ENCODE measurements at places on chromosomes 1 and 21.

DNA sequence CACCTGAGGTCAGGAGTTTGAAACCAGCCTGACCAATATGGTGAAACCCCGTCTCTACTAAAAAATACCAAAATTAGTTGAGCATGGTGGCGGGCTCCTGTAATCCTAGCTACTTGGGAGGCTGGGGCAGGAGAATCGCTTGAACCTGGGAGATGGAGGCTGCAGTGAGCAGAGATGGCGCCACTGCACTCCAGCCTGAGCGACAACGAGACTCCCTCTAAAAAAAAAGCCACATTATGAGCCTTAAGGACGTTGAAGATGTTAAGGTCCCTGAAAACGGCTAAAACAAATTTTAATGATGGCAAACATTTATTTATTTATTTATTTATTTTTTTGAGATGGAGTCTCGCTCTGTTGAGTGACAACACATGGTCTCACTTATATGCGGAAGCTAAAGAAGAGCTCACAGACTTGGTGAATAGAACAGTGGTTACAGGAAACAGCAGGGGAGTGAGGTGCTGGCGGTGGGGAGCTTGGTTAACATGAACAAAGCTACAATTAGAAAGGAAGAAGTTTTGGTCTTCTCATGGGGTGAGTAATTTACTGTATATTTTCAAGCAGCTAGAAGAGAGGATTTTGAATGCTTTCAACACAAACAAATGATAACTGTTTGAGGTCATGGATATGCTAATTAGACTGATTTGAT, 47.1 kb downstream of the TCP10L start:
- DNase-seq = no peak

- no peak for DNase-seq
Measured at GRCh38 chr1:180264595-180264994, 34.5 kb downstream of the LHX4 start.

- DNase-seq = no peak
Measured at GRCh38 chr1:193891788-193892187, 705.4 kb upstream of the B3GALT2 start.

- no peak for DNase-seq
Measured at GRCh38 chr1:36463463-36463802, 751 bp downstream of the MRPS15 start.

GRCh38 chr1:203320591-203321272, 15.4 kb downstream of the BTG2 start:
- DNase-seq = no peak

- no peak for DNase-seq
Measured at GRCh38 chr1:105260001-105260400, 1510.3 kb downstream of the AMY1C start.

DNA sequence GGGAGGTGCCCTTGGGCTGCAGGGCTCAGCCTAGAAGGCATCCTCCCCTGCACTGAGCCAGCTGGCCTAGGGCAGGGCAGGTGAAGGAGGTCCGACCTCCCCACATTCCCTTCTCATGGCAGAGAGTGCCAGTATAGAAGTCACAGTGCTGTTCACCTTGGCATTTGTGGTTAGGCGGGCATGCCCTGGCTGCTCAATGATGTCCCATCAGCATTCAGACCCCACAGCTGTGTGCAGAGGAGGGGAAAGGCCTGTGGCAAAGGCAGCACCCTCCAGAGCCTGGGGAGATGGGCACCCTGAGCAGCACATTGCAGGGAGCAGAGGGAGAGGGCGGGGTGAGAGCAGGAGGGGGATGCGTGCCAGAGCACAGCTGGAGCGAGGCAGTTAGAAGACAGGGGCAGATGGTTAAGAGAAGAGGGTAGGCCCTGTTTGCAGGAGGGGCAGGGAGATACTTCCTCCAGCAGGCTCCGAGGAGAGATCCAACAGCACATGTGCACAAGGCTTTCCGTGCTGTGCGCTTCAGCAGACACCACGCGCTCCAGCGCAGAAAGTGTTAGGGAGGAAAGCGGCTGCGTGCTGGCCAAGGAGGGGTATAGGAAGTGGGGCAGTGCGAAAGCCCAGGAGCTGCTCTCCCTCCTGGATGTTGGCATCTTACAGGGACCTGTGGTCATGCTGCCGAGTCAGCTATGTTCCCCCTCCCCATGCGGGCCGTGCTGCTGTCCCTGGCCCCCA, 43.7 kb upstream of the COL6A1 start:
- no peak for DNase-seq

- DNase-seq = no peak
Measured at GRCh38 chr1:52153010-52153409, 11.1 kb downstream of the ZFYVE9 start.

- no peak for DNase-seq
Measured at GRCh38 chr1:33322870-33323585, 2.1 kb upstream of the A3GALT2 start.

- DNase-seq = no peak
Measured at GRCh38 chr1:204190212-204191211, 5.8 kb downstream of the KISS1 start.

DNA sequence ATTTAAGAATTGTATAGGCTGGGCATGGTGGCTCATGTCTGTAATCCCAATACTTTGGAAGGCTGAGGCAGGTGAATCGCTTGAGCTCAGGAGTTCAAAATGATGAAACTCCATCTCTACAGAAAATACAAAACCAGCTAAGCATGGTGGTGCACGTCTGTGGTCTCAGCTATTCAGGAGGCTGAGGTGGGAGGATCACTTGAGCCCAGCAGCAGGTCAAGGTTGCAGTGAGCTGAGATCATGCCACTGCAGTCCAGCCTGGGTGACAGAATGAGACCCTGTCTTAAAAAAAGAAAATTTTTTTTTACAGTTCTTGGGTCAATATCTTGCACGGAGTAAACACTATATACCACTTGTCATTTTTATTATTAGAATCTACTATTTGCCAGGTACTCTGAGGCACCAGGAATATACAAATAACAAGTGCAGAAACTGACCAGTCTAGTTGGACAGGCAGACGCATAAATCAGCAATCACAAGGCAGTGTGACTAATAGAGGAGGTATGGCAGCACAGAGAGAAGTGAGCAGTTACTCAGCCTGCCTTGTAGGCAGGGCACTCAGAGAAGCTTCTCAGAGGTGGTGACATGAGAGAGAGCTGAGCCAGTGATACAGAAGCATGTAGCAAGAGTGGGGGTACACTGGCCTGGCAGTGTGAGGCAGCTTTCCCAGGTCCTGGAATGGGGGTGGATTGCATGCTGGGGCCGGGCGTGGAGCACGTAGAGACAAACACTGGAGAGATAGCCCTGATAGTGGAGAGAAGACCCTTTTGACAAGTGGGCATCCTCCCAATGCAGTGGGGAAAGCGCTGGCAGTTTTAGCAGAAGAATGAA, 8.0 kb downstream of the PHLDA3 start:
- no peak for DNase-seq

DNA sequence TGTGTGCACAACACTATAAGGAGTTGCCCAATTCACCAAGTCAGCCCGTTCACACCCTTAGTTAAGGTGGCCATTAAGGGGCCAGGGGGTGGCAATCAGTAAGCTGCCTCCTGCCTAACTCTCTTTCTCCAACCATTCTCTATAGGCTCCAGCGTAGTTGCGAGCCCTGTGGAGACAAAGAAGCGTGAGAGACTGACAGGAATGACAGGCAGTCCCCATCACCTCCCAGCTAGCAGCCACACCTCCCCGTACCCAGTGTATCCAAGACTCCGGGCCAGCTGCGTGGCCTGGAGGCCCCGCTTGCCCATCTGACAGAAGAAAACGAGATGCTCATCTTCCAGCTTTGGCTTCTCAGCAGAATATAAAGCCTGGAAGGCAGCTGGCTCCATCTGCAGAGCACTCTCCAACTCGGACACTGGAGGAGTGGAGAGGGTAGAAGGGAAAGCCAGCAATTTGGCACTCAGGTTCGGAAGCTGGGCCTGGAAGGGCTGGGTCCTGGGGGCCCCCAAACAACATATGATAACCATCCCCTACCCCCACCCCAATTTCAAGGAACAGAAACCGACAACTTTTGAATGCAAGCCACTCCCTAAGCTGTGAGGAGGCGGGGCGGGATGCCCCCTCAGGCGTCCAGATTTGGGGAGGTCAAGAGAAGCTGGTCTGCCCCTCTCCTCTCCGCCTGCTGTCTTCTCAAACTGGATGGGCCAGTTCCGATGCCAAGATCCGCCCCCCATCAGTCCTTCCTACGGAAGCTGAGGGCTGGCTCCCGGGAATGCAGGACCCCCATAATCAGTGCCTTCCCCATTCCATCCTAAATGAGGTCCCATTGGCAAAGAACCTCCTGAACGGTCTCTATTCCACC, 872 bp downstream of the TSTD1 start:
- no peak for DNase-seq

GRCh38 chr1:32627596-32628162, 22.7 kb downstream of the ZBTB8OS start:
- DNase-seq = no peak

DNA sequence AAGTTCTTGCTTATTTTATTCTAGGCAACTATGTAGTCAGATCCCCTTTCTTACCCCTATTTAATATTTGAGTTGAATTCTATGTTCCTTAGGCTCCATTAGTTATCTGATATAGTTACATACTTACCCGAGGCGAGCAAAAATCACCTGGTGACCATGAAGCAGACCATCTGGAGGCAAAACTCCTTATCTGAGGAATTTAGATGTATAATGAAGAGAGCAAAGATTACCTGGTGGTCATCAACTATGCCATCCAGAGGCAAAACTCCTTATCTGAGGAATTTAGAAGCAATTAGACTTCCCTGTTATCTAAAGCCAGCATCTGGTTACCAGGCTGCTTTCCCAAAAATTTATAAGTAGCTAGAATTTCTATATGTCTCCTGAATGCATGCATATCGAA, 129.9 kb downstream of the PATJ start:
- no peak for DNase-seq

GRCh38 chr1:12552951-12553921, 64.8 kb downstream of the DHRS3 start:
- no peak for DNase-seq

DNA sequence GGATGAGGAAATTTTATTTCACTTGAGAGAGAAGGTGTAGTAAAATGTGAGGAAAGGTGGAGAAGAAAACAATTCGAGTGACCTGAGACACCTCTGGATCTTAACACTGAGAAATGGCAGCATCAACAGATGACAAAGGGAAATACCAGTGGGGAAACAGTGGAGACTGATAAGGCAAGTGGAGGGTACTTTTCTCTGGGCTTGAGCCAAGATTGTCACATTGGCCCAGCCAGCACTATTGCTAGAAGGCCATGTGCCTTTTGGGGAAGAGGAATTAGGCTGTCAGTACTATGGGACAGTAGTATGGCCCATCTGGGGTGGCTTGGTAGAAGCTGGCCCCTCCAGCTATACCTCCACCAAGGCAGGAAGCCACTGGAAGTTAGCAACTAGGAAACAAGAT, 8.4 kb downstream of the SYPL2 start:
- DNase-seq = no peak

DNA sequence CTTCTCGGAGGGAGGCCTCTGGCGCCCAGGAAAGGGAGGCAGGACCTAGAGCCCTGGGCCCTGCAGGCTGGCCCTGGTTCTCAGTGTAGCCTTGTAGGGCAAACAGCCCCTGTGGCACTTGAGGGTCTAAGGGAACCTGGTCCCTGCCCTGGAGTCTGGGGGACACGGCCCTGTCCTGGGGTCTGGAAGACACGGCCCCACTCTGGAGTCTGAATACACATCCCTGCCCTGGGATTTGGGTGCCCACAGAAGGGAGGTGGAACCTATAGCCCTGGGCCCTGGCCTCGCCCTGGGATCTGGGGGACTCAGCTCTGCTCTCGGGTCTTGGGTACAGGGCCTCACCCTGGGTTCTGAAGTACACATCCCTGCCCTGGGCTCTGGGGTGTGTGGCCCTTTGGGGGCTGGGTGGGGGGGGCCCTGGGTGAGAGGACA, 97.9 kb downstream of the OBSCN start:
- DNase-seq = no peak

- DNase-seq = no peak
Measured at GRCh38 chr1:205928317-205928716, 14.9 kb downstream of the SLC26A9 start.

GRCh38 chr1:217184854-217185253, 446.0 kb downstream of the GPATCH2 start:
- no peak for DNase-seq

GRCh38 chr1:156768610-156769295, 1.4 kb downstream of the PRCC start:
- no peak for DNase-seq

DNA sequence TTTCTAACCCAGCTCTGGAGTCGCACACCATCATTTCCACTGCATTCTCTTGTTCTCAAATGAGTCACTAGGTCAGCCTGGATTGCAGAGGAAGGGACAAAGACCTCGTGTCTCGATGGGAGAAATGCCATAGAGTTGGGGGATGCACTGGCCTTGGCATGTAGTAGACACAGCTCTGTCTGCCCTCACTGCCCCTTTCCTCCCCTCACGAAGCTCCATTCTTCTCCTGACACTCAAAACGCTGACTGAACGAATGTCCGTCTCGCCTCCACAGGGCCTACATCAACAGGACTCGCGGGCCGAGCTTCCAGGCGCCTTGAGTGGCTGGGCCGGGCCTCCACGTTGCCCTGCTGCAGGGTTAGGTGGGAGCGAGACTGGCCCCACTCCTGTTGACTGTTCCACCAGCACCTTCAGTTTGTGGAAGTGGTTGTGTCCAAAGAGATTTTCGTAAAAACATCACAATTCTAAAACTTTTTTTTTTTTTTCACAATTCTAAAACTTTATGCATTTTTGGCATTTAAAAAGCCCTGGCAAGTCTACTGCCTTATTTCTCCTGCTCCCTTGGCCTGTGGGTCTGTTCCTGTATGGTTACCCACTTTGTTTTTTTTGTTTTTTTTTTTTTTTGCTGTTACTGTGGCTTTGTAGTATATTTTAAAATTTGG, 18.8 kb downstream of the PKNOX1 start:
- DNase-seq = no peak

DNA sequence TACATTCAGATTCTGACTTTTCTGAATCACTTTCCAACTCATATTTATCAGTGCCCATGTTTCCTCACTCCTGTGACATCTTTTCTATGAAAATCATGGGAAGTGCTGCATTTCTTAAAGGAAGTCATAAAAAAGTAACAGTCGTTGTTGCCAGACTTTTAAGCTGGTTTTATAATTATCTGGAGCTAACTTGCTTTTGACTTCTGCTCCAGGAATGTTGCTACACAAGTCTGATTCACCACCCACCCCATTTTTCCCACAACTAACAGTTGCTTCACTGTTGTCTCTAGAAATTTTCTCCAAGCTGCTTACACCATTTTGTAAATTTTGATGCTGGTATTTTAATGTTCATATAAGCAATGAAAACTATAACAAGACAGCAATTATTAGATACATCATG, 12.2 kb downstream of the FCRLB start:
- DNase-seq = no peak

GRCh38 chr1:71464016-71464415, 383.2 kb upstream of the ZRANB2 start:
- no peak for DNase-seq

GRCh38 chr1:92940541-92940940, 20.7 kb downstream of the DIPK1A start:
- DNase-seq = no peak

GRCh38 chr1:240701412-240701811, 89.5 kb upstream of the GREM2 start:
- DNase-seq = no peak

GRCh38 chr1:60923389-60924087, 158.8 kb upstream of the NFIA start:
- no peak for DNase-seq

All from stimulated activated CD4-positive, alpha-beta T cell treated with anti-CD3 and anti-CD28 coated beads, Interleukin-12 subunit alpha, Interleukin-12 subunit beta, amount 100 ng/mL, for 48 hours (primary cell).